ENCODE measurements at places on chromosomes 3 and 15.
A peak's percentile ranks its signal among the peaks of the same experiment; 100 is the strongest.

DNA sequence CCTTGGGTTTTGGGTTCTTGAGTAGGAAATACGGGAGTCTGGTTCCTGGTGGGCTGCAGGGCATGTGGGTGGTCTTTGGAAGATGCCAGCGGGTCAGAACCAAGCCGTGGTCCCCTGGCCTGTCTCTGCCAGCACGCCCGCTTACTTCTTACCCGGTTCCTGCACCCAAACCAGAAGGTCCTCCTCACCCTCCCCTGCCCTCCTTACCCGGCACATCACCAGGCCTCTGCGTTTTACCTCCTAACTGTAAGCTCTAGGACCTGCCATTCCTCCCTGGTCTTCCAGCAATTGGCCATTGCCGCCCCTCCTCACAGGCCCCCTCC is 184.0 kb downstream of the FEZF2 start:
- no peak for DNase-seq

DNA sequence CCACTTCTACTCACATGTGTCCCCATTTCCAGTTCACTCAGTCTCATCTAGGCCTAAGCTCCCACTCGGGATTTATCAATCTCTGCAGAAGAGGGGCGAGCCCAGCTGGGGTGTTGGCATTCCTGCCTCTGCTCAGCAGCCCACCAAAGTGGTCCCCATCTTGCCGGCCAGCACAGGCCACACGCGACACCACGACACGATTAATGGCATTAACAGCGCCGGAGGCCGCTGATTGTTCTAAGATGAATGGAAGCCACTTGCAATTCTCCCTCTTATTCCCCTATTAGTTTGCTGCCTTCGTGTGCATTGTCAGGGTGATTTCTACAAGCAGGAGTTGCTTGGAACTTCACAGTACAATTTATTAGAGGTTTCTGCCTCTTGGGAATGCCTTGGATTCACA is 477.3 kb downstream of the SHQ1 start:
- DNase-seq: no peak

- no peak for DNase-seq
Observed at GRCh38 chr3:152071924-152072323, 196.8 kb upstream of the MBNL1 start.

DNA sequence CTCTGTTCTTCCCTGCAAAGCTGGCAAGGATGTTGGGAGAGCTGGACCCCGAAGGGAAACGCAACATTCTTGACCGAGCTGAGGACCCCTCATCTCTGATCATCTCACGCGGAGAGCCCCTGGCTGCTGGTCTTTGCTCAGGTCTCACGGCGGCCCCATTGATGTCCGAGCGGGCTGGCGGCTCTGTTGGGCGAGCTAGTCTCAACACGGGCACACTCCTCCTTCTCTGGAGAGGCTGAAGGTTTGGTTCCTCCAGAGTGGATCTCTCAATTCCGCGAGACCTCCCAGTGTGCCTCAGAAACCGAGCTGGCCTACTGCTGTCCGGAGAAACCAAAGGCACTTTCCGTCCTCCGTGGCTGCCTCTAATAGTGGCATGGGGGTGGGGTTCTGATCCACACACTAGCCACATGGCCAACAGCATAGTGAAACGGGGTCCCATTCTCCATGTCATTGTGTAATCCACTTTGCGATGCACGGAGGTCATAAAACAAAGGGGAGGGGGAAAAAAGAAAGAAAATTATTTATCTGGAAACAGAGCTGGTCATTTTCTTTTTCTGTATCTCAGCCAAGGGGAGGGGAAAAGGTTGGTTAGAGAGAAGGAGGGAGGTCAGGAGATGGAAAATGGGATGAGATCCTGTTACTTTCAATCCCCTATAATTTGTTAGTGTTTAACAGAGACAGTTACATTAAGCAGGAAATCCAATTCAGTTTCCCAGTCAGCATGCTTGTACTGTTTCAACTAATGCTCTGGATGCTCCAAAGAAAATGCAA is 1.3 kb downstream of the CCDC80 start:
- no peak for DNase-seq

- no peak for DNase-seq
Observed at GRCh38 chr3:102670986-102671385, 236.2 kb downstream of the ZPLD1 start.

- DNase-seq: no peak
Observed at GRCh38 chr15:88580532-88580931, 34.1 kb upstream of the DET1 start.

GRCh38 chr15:68208636-68209240 is 3.6 kb upstream of the CALML4 start:
- no peak for DNase-seq

DNA sequence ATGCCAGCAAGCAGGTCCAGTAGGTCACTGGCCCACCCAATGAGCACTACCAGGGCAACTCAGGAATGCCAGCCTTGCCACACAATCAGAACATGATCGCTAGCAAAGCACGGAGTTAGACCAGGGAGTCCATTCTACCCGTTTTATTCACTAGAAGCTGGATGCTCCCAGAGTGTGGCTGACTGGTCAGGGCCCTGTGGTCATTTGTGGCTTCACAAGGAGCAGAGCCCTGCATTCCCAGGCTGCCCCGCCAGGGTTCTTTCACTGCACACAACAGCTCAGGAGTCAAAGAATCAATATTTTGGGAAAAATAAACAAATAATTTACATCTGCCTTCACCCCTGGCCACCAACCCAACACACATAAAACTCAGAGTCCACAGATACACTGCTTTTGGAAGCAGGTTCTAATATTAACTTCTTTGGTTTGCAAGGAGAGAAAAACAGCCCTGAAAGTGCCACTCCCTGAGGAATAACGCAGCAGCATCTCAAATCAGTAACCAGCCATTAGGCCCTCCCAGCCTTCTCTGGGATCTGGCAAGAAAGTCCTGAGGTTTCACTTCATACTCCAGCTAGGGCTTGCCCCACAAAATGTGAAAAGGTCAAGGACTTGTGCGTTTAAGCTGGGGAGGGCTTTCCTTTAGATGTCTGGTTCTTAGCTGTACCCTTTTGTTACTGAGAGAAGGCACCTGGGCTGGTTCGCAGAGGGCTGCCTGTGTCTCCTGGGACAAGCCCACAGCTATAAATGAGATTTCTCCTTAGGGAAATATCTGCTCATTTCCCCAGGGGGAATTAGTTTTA is 16.0 kb downstream of the SIAH2 start:
- no peak for DNase-seq

DNA sequence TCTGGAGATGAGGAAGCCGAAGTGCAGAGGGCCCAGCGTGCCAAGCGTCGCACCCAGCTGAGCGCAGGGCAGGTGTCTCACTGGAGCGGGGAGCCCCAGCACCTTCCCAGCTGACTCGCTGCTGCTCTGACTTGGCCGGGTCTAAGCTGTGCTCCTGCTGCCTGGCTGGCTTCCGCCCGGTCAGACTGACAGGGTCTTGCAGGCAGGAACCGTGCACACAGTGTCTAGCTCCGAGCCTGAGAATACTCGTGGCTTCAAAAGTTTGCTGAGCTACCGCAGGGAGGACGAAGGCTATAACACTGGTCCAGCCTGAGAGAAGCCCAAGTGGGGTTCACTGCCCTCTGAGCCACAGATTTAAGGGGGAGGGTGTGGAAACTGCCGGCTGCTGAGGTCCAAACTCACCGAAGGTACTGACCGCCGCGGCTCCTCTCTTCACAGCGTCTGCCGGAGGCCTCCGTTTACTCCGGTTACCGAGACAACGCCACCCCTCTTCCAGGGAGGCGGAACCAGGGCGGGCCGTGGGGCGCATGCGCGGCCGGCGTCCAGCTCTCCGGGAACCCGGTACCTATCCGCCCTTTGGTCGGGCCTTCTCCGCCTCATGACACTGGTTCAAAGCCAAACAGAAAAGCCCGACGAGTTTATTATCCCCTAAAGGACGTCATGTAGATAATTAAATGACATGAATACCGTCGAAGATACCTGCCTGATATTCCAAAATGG is at the start of gene CFAP44:
CFAP44 (minus strand) TSS at position 443 of the 720 bp plus-strand sequence. CDS start 7,829 bp downstream, outside the sequence.
- DNase-seq: peak; percentile 28

GRCh38 chr3:9395570-9396300 is 1.7 kb upstream of the SETD5 start:
- DNase-seq: no peak

- DNase-seq: peak; percentile 32
Observed at GRCh38 chr15:101121511-101122090, 130.2 kb downstream of the CHSY1 start.

- no peak for DNase-seq
Observed at GRCh38 chr3:183532620-183533411, 22.7 kb downstream of the KLHL6 start.

- DNase-seq: no peak
Observed at GRCh38 chr3:186570941-186571643, 572 bp downstream of the DNAJB11 start.

- DNase-seq: no peak
Observed at GRCh38 chr3:61561374-61562041, at the start of gene PTPRG. TSS of gene PTPRG (plus strand) at chr3:61561571. CDS start at chr3:61562288, 717 bp downstream.

- no peak for DNase-seq
Observed at GRCh38 chr15:28944696-28945300, 59.0 kb downstream of the APBA2 start.

DNA sequence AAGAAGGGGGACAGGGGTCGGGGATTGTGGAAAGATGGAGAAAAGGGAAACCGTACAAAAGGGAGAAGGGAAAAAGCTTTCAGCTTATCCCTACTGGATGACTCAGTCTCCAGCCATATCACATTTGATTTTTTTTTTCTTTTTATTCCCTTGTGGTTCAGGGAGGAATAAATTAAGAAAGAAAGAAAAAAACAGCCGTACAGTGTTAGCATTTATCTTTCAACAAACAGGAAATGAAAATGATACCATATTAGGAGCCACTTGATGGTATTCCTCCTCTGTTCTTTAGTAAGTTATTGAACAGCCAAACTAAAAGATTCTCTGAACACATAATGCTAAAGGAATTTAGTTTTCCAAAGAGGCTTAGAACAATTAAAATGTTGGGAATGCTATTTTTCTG is 594.4 kb downstream of the FOXP1 start:
- DNase-seq: no peak

DNA sequence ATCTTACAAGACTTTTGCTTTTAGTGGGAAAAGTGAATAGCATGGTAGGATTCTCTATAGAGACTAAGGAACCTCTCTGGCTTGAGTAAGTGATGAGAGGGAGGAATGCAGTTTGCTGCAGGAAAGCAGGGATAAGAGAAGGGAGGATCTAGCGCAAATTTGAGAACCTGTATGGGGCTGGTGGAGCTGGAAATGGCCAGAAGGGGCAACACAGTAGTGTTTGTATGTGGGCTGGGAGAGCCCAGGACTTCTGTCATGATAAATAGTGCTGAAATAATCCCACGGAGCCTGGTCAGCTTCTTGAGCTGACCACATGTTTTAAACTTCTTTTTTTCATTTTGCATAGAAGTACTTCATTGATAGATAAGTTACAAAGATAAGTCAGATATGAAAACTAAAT is 11.2 kb upstream of the SHC4 start:
- no peak for DNase-seq

DNA sequence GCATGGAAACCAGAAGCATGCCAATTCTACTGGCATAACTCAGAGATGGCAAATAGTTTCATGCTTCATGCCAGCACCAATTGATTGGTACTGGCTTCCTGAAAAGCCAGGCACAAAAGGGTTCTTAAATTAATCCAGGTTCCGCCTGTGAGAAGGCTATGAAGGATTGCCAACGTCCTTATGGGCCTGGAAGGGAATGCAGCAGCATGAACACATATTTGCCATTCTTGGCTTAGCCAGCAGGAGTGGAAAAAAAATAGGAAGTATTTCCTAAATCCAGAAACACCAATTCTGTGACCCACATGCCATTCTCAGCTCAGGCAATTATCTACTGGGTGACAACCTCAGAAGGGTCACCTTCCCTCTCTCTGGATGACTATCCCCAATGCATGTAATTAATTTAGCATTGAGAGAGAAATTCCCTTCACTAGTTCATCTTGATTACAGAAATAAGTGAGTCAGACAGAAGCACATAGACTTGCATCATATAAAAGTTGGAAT is 36.0 kb downstream of the ADAMTS9 start:
- DNase-seq: no peak

GRCh38 chr15:75738014-75738646 is 25.5 kb upstream of the CSPG4 start:
- no peak for DNase-seq

DNA sequence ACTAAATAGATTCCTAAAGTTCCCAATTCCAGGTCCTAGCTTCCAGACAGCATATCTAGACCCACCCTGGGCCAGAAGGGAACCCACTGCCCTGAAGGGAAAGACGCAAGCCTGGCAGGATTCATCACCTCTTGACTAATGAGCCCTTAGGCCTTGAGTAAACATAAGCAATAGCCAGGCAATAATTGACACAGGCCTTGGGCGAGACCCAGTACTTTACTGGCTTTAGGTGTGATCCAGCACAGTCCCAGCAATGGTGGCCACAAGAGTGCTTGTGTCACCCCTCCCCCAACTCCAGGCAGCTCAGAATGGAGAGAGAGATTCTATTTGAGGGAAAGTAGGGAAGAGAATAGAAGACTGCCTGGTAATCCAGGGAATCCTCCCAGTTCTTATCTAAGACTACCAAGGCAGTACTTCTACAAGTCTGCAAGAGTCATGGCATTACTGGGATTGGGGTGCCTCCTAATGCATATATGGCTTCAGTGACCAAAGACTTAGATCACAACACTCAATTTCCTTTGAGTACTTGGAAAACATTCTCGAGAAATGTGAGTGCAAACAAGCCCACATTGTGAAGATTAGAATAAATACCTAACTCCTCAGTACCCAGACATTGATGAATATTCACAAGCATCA is 30.4 kb upstream of the WWTR1 start:
- no peak for DNase-seq

- DNase-seq: no peak
Observed at GRCh38 chr15:73176598-73176997, 124.3 kb downstream of the NEO1 start.

DNA sequence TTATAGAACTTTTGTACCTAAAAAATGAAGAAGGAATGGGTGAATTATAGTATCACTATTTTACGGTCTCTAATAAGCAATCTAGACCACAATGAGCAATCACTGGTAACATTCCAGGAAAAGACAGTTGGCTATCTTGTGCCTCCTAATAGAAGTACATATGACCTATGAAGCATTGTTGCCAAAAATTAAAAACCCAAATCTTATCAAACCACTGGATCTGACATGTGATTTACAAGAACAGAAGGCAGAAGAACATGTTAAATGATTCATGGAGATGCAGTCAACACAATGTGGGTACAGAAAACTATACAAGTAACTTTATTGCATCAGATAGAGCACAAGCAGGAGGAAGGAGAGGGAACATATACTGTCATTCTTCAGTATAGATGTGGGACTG is 14.5 kb upstream of the HYKK start:
- no peak for DNase-seq

DNA sequence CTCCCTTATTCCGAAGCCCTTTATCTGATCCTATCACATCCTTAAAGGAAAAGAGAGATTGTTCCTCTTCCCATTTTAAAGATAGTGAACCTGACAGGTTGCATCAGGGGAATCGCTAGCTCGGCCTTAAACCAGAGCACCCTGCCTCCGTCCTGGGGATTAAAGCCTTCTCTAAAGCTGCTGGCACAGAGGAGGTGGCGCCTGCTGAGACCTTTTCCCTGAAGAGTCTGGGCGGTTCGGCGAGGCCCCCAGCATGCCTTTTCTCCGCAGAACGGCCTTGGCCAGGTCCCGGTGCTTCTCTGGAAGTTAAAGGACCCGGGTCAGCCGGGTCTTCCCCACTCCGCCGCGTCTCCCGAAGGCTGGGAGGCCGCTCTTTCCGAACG is 593 bp downstream of the FAM219B start:
- DNase-seq: peak; percentile 9

- DNase-seq: peak; percentile 41
Observed at GRCh38 chr3:128466840-128467541, at the start of gene DNAJB8. TSS of gene DNAJB8 (minus strand) at chr3:128466890. CDS start at chr3:128463245, 3,645 bp downstream.

- no peak for DNase-seq
Observed at GRCh38 chr3:117719316-117719926, 1009.8 kb downstream of the TUSC7 start.

GRCh38 chr3:68666429-68667136 is 265.8 kb downstream of the TAFA4 start:
- no peak for DNase-seq
